Activated CD8-positive, alpha-beta memory T cell treated with anti-CD3 and anti-CD28 coated beads, Interleukin-2, amount 10 ng/mL, durations not matched to agents 7 days and 5 days (primary cell): ENCODE measurements at places on chromosomes 11 and 22.

GRCh38 chr11:16669799-16670415 lies 68.5 kb upstream of the C11orf58 start:
- no peak for DNase-seq

DNA sequence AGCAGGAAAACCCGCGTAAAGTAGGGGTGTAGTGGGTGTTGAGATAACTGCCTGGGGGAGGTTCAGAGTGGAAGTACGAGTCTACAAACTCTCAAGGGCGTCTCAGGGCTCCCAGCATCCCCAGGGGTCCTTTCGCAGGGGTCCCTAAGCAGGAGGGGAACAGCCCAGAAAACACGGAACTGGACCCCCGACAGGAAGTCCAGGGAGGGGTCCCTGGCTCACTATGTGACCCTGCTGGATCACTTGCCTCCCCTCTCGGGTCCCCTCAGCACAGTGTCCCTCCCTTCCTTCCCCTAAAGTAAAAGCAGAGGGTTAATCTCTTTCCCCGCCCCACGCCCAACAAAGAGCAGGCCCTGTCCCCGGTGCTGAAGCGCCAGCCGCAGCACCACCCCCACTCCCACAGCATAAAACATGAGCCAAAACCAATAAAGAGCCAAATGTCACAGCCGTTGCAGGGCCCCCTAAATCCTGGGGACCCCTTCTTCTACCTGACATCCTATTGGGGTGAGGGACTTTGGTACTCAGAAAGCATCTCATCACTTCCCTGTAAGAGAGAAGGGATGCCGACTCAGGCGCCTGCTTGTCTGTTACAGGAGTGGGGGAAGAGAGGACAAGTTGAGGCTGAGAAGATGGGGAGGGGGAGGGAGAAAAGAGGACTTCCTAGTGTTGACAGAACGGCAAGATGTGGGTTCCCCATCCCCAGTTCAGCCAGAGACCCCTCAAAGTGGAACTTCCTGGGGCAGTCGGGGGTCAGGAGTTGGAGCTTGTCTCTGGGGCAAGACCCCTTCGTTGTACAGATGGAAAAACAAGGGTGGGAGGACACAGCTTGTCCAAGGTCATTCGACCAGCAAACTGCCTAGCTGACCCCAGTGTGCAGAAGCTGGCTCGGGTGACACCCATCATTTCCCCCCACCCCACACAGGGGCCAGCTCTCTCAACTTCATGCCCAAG lies 1.4 kb upstream of the NEFH start:
- DNase-seq = no peak

GRCh38 chr11:28259177-28259843 lies 151.1 kb downstream of the METTL15 start:
- DNase-seq = no peak

DNA sequence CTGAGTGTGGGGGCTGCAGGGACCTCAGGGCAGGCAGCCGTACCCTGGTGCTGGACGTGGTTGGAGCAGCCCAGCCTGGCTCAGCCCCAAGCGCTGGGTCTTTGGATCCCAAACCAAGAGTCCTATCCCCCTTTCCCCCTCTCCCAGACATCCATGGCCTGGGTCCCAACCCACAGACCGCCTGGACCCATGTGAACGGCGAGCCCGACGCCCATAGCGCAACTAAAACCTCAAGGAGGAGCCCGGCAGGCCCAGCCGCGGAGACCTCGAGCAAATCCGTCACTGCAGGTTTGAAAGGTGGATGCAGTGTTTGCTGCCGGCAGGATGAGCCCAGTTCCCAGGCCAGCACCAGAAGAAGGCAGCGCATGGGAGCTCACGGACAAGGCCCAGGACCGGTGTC lies 337.0 kb downstream of the BRD1 start:
- DNase-seq = no peak

GRCh38 chr11:27150098-27150497 lies 109.5 kb downstream of the BBOX1 start:
- DNase-seq = no peak

DNA sequence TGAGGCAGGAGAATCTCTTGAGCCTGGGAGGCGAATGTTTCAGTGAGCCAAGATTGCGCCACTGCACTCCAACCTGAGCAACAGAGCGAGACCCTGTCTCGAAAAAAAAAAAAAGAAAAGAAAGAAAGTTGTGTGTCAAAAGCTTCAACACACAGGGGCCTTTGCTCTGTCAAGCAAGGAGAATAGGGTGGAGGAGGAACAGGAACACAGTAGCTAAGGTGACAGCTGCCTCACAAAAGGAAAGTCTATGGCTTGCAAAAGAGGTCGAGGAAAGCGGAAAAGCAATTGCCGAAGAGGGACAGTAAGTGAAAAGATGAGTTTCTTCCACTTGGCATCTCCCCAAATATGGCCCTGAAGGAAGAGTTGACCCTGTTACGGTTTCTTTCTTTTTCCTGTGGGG lies 26.5 kb upstream of the TMA7B start:
- no peak for DNase-seq

- DNase-seq = no peak
Observed at GRCh38 chr11:34823639-34824038, 92.5 kb downstream of the APIP start.

- DNase-seq = no peak
Observed at GRCh38 chr11:115630214-115630613, 126.0 kb upstream of the CADM1 start.

DNA sequence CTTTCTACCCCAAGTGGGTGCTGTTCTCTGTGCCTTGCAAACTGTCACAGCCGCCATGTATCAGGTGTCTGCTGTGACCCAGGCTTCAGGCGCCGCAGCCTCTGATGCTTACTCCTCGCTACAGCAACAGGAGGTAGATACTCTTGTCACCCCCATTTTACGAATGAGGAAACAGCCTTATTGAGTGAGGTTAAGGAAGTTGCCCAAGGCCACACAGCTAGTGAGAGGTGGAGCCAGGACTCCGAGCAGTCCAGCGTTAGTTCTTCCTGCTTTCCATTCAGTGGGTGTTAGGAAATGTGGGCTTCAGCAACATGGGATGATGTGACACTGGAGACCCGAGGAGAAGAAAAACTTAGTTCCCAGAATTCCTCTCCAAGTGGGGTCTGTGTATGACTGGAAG lies 14.3 kb downstream of the RNF215 start:
- DNase-seq = no peak

DNA sequence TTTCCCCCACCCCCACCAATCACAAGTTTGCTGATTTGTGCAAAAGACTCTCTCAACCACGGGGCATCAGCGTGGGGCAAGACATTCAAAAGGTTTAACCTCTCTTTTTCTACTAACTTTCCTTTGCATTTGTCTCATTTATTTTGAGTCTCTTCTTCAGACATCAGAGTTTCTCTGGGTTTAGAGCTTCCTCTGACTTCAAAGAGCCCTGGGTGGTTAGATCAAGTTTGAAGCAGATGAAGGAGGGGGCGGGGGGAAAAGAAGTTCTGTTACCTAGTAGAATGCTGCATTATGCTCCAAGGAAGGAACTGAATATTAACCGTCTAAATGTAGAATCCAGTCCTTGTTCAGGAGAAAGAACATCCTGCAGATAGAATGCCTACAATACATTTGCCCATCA lies 24.5 kb downstream of the GAS2 start:
- no peak for DNase-seq
